IPS DF 6.9 (cell line): ENCODE measurements at places on chromosomes 5 and 9.

GRCh38 chr5:11792621-11793020, 111.6 kb downstream of the CTNND2 start:
- no peak overlapping the region for H3K27ac ChIP-seq
- DNase-seq: no peak
- H3K4me3 ChIP-seq: no peak overlapping the region
- no peaks in the 10 kb centered on the region for H3K4me1 ChIP-seq

DNA sequence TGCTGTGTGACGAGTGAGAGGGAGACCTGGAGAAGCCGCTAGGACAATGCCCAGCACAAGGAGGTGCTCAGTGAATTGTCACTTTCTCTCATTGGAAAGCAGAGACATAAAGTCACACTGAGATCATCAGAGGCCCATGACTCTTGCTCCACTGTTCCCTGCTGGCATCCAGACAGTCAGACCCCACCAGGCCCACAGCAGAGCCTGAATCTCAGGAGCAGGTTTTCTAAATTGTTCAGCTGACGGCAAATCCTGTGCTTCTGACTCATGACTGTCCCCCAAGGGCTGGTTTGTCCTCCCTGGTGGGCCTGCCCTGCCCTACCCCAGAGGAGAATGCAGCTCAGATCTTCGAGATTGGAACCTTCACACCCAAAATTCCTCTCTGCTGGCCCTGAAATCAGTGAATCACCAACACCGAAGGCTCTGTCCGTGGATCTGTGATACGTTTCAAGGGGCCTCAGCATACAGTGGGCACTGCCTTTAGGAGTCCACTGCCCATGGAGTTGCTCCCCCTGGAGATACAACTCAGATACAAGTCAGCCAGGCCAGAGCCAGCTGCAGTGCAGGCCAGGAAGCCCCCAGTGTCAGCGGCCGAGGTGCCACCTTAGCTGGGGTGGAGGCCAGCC, 2.7 kb downstream of the PTGES start:
- DNase-seq: no peak
- H3K27me3 ChIP-seq: no peaks in the 10 kb centered on the region
- peaks cover 2% of the 10 kb centered on the region; the same call in 1 of the 2 replicates for H3K4me1 ChIP-seq

DNA sequence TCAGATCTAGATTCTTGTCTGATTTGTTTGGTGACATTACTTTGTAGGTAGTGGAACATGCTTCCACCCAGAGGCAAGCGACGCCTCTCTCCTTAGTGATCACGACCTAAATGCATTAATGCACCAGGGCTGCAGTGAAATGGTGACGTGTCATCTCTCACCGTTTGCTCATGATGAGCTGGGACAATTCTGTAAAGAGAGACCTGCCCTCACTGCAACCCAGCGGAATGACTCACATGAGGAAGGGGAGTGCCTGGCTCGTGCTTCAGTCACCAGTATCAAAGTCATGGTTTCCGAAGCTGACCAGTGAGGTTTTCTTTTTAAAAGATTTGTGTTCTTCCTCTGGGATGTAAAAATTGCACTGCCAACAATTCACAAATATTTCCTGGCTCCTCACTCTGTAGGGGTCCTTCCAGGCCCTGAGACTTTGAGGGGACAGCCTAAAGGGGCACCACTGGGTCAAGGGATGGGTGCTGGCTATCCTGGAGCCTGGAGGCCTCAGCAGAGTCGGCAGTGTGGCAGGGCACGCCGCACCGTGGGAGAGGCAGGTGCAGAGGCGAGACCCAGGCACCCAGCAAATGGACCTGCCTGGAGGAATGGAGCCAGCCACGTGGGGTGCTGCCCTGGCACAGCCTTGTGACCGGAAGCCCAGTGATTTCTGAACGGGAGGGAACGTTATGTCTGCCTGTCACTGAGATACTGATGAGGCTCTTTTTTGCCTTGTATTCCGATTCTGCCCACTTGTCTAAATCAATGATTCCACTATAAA, 17.3 kb downstream of the QSOX2 start:
- H3K4me3 ChIP-seq: no peak overlapping the region
- peaks cover 3% of the 10 kb centered on the region; the same call in 1 of the 2 replicates for H3K36me3 ChIP-seq
- no peak for DNase-seq
- H3K27me3 ChIP-seq: no peaks in the 10 kb centered on the region

DNA sequence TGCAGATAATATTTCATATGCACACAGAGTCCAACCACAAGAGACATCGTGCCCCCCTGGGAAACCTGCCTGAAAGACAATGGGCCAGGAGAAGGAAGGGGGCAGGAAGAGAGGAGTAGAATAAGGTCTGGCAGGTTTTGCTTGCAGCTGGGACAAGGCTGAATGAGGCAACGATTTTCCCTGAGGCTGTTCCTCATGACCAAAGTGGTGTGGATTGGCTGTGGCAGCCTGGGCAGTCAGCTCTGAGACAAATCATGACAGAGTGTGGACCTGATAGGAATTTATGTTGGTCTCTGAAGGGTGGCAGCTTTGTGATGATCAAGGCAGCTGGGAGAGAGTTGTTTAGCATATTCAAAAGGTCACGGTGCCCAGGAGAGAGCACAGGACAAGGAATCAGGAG, 119.3 kb downstream of the NMUR2 start:
- no peaks in the 10 kb centered on the region for H3K36me3 ChIP-seq
- no peaks in the 10 kb centered on the region for H3K4me1 ChIP-seq
- no peak overlapping the region for H3K27ac ChIP-seq
- no peak overlapping the region for H3K4me3 ChIP-seq
- no peak for DNase-seq
